LHCN-M2 (cell line): ENCODE measurements at places on chromosomes 4 and X. TPM values are rescaled to one million over a fixed set of nuclear protein-coding genes. Genes with fewer than 3 reads are reported as not detected.

- peak; percentile 52 for DNase-seq
Measured at GRCh38 chr4:41575207-41575606, 37.2 kb downstream of the LIMCH1 start.

- no peak for DNase-seq
Measured at GRCh38 chr4:104967034-104967401, 179.7 kb upstream of the TET2 start.

GRCh38 chrX:23662853-23663252 is 4.4 kb upstream of the PRDX4 start:
- DNase-seq: no peak

DNA sequence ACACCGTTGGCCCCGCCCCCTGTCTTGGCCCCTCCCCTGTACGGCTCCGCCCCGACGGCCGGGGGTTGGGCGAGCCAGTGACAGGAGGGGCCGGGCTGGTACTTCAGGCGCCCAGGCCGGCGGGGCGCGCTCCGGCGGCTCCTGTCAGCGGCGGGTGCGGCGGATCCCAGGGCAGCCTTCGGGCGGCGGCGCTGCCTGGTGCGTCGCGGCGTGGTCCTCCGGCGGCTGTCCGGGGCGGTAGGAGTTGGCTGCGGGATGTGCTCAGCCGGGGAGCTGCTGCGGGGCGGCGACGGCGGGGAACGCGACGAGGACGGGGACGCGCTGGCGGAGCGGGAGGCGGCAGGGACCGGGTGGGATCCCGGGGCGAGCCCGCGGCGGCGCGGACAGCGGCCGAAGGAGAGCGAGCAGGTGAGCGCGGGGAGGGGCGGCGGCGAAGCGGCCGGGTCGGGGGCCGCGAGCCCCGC is at the start of gene FAM241A:
TSS of gene FAM241A (plus strand) at position 129 of the 464 bp plus-strand sequence. CDS start at position 256, 127 bp downstream.
- peak; percentile 72 for DNase-seq

- no peak for DNase-seq
Measured at GRCh38 chrX:137428766-137429591, 136.9 kb upstream of the ZIC3 start.

The MED12 gene
- total RNA-seq: 14.2 and 21.3 TPM in 2 replicates

The HGFAC gene
- 0.32 and 0.40 TPM in 2 replicates for total RNA-seq
